ENCODE measurements at places on chromosomes 12 and 14.

DNA sequence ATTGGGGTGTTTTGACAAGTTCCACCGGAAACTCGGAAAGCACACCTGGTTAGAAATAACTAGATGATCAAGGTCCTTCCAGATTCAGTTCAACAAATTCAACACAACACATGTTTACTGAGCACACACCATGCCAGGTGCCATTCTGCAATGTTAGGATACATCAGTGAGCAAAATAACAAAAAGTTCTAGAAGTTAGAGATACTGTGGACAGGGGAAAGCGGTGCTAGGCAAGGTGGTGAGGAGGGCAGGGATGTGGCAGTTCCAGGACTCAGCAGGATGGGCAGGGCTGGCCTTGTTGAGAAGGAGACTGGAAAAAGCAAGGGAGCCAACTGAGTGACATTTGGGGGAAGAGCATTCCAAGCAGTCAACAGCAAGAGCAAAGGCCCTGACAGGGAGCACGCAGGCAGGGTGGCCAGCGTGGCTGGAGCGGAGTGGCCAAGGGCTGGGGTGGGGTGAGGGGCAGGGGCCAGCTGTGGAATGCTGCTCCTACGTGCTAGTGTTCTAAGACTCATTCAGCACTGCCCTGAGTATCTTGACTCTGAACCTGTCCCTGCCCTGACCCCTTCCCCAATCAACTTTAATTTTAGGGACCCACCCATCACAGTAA, 19.4 kb upstream of the FAIM2 start:
- DNase-seq, result no peak

DNA sequence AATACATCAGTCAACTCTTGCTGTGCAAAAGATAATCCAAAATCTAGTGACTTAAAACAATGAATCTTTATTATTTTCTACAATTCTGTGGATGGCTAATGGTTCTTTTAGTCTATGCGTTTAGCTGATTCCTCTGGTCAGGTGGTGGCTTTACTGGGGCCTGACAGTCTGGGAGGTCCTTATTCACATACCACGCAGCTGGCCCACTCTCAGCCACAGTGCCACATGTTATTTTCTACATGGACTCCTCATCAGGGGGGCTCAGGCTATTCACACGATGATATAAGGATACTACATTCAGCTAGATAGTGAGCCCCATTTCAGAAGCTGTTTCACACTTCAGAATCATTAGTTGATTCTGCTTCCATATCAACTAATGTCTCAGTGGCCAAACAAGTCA, 287.5 kb upstream of the MGAT4C start:
- DNase-seq, result no peak

DNA sequence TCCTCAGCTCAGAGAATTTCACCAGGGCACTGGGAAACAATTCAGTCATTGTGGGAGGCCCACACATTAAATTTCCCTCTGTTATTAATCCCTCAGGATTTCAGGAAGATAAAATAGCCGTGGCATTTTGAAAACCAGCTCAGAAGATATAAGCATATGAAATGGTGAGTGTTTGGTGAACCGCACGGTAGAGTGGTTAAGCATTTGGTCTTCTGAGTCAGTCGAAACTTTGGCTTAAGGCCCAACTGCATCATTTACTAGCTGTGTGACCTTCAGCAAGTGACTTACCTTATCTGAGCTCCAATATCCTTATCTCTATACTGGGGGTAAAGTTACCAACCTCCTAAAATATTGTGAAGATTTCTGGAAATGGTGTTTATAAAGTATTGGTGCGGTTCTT, 5.2 kb upstream of the VRK1 start:
- no peak for DNase-seq

DNA sequence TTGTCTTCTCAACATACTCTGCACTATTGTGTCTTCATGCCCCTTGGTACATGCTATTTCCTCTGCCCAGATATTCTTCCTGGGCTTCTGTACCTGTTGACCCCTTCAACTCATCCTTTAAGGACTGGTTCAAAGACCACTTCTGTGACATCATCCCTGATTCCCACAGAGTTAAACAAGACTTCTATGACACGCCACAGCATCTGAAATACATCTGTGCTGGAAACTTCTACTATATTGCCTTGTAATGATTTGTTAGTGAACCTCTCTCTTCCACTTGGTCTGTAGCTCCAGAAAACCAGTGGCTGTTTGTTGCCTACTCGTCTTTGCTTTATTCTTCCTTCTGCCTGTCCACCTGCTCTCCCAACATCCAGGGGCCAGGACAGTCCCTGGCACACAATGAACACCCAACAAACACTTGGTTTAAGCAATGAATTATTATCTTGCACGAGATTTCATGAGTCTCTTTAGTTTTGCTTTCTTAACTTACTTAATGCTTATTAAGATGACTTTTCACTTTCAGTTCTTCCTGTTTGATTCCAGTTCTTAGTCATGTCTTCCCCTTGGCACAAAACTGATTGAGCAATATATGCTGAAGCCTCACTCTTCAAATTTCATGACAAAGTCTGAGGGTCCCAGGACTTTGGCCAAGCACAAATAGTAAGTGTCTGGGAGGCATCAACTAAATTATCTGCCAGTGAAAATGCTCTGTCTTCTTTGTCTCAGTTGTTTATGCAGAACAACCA, 485.9 kb downstream of the APAF1 start:
- DNase-seq, result no peak

- DNase-seq, result no peak
These were observed 32.7 kb upstream of the SDR39U1 start for GRCh38 chr14:24475261-24475660.

DNA sequence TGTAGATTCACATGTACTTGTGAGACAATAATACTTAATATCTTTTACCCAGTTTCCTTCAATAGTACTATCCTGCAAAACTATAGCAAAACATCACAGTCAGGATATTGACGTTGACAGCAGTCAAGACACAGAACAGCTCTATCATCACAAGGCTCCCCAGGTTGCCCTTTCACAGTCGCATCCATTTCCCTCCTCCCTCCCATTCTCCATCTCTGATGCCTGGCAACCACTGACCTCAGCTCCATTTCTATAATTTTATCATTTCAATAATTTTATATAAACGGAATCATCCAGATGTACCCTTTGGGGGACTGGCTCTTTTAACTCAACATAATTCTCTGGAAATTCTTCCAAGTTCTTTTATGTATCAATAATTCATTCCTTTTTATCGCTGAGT, 81.5 kb downstream of the PLXNC1 start:
- DNase-seq, result no peak

DNA sequence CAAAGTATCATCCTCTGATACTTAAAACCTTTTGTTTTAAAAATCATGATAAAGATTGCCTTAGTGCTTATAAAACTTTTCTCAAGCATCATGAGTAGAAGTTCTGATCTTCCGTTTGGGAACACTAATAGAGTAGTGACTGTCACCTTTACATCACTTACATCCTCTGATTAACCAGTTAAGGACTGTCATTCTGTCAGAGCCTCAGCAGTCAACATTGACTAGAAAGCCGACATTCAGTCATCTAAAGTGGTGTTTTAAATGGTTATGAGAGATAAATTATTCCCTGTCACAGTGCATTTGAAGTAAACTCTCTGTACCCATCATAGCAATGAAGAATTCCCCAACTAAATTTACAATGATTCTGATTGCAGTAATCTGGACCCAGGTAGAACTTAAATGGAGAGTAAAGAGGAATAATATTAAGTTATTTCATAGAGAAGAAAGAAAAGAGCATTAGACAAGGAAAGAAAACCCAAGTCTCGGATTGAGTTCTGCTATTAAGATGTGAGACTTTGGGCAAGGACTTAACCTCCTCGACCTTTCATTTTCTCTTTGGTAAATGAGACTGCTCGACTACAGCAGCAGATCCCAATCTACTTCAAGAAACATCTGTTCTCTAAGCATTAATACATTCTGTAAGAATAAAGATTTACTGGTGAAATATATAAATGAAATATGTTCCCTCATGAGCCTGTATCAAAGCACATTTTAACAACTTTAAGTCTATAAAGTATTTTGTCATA, 563.9 kb upstream of the LMO3 start:
- no peak for DNase-seq

- DNase-seq, result no peak
These were observed 67.3 kb upstream of the STK38L start for GRCh38 chr12:27176765-27177164.

DNA sequence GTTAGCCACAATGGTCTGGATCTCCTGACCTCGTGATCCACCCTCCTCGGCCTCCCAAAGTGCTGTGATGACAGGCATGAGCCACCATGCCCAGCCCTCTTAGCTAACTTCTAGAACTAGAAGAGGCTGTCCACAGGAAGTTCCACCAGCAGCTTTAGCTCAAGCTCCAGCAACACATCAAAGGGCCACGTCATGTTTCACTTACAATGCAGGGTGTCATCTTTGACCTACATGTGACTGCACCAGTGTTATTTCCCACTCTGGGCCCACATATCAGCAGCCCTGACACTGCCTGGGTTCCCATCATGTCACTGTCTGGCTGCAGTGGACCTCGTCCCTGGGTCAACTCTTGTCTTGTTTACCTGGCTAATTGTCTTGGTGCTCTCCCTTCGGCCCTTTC, 147.2 kb downstream of the GRIN2B start:
- no peak for DNase-seq

- no peak for DNase-seq
These were observed 70.6 kb downstream of the RIN3 start for GRCh38 chr14:92584220-92584619.

DNA sequence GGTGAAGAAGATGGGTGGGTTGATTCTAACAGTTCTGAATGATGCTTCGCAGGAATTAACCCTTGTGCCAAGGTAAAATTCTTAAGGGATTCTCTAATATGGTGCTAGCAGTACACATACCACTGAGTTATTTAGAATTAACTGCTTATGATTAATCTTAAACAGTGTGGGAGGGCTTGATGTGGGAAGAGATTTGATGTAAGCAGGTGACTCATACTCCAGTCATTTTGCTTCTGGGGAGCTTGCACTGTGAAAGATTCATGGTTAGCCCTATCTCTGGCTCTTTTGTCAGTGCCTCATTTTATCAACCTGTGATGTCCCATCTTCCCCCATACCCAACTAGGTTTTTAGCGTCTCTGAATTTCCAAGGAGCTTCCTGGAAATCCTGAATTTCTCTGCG, 83.8 kb downstream of the NRXN3 start:
- DNase-seq, result no peak

- no peak for DNase-seq
These were observed 8.1 kb downstream of the GLT1D1 start for GRCh38 chr12:128861226-128862016.

DNA sequence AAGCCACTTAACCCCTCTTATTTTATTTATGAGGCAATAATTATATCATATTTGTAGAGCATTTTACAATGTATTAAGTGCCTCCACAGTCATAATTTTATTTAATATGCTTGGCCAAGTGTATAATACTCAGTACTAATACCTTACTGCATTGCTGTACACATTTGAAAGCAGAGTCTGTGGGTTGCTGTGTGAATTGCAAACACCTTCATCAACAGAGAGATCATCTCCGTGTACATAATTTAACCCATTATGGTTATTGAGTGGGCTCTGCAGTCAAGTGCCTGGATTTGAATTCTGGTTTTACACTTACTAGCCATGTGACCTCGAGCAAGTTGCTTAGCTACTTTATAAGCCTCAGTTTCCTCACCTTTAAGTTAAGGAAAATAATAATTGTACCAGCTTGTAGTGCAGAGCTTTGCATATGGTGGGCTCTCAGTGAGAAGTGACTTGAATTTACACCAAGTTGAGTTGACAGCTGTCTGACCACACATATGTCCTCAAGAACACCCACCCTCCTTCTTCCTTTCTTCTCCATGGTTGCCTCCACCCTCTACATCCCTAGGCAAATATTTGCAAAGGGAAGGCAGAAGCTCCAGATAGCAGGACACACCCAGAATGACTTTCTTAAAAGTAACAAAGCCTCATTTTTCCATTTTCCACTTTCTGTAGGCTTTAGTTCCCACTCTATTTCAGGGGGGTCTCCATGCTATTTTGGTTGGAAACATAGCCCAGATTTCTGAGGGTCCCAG, 12.3 kb downstream of the CRACR2A start:
- DNase-seq, result no peak

DNA sequence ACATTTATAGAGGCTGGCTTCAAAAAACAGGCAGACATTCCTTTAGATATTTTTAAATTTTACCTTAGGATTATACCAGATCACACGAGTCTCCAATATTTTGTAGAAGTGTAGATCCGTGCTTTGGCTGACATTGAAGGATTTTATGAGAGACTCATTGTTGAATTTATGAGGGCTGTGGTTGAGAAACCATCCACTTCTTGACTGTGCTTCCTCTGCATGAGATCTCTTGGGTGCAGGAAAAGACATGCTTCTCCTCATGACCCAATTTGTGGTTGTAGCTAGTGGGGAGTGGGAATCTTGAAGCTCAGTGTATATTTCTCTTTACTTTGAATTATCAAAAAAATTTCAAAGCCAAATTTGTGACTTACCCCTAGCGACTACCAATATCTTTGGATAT, 36.7 kb upstream of the NKX2-8 start:
- no peak for DNase-seq

- DNase-seq, result no peak
These were observed 27.5 kb upstream of the DENND5B start for GRCh38 chr12:31618228-31619025.

- no peak for DNase-seq
These were observed 6.8 kb downstream of the CEP170B start for GRCh38 chr14:104871656-104872468.

DNA sequence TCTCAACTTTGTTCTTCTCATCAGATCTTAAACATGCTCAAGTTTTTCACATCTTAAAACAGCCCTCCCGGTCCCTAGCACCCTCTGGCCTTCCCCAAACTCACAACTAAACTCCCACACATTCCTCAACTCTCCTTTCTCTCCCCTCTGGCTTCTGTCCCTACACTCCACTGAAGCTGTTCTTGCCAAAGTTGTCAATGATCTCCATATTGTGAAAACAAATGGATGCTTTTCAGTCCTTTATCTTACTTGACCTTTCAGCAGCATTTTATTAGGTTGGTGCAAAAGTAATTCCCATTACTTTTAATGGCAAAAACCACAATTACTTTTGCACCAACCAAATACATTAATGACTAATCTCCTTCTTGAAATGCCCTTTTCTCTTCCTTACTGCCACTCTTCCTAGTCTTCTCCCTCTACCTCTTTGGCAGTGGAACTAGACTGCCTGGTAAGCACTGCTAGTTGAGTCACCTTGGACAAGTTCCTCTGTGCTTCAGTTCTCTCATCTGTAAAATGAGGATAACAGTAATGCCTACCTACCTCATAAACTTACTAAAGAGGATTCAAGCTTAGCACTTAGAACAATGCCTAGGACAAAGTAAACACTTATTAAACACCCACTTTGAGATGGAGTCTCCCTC, 16.0 kb downstream of the CERS5 start:
- DNase-seq, result no peak

- DNase-seq, result no peak
These were observed 510.6 kb downstream of the RERGL start for GRCh38 chr12:17579205-17580026.

- DNase-seq, result no peak
These were observed 13.9 kb downstream of the PPP1R36 start for GRCh38 chr14:64563696-64564095.
